ENCODE measurements at places on chromosomes 3 and 15. TPM values are rescaled to one million over a fixed set of nuclear protein-coding genes. Genes with fewer than 3 reads are reported as not detected.

DNA sequence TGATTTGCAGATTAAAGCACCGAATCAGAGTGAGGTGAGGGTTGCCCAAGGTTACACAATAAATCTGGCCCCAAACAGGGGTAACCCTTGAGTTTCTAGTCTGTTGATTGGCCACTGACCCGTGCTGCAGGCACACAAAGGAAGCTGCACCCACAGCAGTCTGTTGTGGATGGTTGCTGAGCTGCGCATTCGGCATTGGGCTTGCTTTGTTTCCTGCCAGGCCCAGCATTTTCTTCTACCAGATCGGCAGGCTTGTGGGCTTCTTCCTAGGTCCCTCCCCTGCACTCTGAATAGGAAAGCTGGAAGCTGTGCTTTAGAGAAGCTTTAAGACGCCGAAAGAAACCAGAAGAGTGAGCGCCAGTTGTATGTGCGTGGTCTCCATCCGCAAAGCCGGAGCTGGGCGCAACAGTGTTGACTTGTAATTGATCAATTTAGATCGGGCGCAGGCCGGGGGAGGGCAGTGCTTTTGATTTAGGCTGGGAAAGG lies 12.1 kb downstream of the B3GNT5 start:
- DNase-seq = no peak

DNA sequence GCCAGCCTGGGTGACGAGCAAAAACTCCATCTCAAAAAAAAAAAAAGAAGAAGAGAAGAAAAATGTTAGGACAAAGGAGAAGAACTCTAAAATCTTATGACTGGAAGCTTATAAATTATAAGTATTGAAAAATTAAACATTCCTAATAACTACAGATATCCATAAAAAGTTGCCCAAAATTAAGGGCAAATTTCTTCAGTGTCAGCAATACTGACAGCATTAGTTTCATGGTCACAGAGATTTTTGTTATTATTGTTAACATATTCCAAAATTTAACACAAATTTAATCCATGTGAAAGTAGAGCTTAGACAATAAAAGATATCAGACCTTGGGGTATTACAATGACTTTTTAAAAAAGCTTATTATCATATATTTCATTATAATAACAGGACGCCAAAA lies 74.1 kb downstream of the NR2F2 start:
- no peak for DNase-seq

- no peak for DNase-seq
Observed at GRCh38 chr15:39801641-39802309, 19.1 kb upstream of the FSIP1 start.

GRCh38 chr3:57617739-57618138 lies 20.6 kb upstream of the ARF4 start:
- no peak for DNase-seq

DNA sequence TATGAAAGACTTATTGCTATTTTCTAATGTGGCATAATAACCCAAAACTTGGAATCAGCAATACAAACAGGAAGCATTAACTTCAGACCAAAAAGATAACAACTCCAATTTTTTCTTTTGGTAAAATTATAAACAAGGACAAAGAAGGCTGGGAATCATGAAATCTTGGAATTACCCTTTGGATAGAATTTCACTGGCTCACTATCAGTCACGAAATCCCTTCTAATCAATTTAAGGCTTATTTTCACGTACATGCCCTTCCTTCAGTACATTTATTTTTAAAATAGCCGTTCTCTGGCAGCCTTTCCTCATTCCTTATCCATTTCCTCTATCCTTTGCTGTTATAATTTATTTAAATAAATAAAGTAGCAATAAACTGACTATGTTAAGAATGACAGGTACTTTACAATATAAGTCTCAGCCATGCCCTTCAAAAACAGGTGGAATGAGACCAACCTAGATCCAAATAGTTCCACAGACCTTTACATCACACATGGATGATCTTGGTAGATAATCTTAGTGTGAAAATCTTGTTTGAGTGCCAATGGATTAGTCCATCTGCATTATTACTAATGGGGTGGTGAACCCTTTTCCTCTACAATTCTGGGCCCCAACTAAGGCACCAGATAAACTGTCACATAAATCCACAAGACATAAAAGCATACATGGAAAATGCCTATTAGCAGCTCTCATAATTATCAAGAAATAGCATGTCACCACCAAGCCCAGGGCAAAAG lies 38.9 kb downstream of the ABI3BP start:
- no peak for DNase-seq

DNA sequence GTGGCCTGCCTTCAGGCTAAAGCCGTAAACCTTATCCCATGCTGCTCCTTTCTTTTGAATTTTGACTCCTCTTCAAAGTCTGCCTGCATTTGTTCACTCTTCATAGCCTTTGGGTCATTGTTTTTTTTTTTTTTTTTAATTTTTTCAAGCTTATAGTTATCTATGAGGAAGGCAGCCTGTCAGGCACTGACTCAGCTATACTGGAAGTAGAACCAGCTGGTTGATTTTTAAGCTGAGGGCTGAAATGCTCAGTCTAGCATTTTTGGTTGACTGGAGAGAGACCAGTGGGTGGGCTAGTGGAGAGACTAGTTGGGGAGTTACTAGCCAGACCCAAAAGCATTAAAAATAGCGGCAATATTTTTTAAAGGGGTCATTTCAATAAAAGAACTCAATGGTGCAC lies 44.1 kb downstream of the C3orf20 start:
- DNase-seq = no peak

GRCh38 chr15:56325186-56325585 lies 40.0 kb upstream of the TEX9 start:
- DNase-seq = no peak

GRCh38 chr3:79651536-79652065 lies 116.2 kb downstream of the ROBO1 start:
- no peak for DNase-seq

GRCh38 chr3:72265256-72266015 lies 480.5 kb upstream of the PROK2 start:
- DNase-seq = no peak

DNA sequence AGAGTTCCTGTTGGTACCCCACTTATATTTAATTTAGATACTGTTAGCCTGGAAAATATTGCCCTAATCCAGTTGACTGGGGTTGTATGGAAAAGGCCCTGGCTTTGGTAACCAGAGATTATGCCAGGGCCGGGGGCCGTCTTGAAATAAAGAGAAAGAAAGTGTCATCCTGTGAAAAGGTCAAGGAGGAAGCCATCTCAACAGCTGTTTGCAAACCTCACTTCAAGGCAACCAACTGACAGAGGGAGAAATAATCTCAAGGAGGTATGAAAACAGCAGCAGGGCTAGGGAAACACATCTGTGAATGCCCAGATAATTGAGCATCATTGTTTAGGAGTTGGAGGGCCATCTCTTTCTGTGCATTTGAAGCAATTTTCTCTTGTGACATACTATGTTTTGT lies 190.8 kb downstream of the SUCLG2 start:
- no peak for DNase-seq

GRCh38 chr3:78820542-78820941 lies 947.3 kb downstream of the ROBO1 start:
- DNase-seq = no peak

GRCh38 chr3:27615555-27615954 lies 106.6 kb downstream of the EOMES start:
- no peak for DNase-seq

- DNase-seq = no peak
Observed at GRCh38 chr3:69941439-69942176, 57.9 kb upstream of the SAMMSON start.

DNA sequence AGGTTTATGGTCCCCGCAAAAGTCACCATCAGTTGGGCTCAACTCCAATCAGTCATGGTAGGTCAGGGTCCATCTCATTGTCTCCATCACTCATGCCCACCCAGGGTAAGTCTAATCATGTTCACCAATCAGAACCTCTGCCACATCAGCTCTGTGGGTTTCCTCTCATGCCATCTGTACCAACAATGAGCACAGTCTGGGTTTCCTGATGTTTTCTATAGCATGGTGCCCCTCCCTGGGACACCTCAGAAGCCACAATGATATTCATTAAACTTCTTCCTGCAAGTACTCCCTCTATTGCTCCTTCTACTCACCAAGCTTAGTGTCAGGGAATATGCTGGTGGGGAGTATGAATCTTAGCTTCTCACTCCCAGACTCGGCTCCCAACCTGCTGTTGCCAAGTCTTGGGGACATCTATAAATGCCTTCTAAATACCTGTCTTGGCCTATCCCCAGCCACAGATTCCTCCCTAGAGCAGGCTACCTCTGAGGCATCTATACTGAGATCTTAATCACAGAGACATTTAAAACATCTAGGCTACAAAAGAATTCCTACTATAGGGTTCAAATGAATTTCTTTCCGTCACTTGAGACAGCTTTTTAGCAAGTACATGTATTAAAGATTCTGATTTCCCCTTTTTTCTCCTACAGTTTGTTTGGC lies 5.0 kb upstream of the CCR2 start:
- DNase-seq = no peak

DNA sequence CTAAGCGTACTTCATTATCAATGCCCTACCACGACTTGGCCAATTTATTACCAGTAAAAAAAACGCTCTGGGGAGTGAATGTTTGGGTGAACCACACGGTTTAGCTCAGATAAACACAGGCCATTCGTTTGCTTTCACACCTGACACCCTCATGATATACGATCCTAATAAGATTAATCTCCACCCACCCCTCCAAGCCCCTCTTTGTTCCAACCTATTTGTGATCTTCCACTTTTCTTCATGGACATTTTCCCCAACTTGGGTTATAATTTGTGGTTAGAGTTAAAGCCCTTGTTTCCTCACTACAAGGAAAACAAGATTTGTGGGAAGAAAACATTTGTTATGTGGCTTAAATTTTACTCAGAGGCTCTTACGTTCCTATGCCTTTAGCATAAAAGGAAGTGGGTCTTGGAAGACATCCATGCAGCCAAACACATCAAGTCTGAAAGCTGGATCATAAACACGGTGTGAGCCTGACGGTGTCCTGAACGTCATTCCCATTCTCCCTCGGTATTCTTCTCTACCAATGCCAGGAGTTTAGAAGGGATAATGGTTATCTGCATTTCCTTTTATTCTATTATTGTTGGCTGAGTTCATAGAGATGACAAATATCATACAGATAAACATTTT lies 518.9 kb downstream of the NR2F2 start:
- no peak for DNase-seq

DNA sequence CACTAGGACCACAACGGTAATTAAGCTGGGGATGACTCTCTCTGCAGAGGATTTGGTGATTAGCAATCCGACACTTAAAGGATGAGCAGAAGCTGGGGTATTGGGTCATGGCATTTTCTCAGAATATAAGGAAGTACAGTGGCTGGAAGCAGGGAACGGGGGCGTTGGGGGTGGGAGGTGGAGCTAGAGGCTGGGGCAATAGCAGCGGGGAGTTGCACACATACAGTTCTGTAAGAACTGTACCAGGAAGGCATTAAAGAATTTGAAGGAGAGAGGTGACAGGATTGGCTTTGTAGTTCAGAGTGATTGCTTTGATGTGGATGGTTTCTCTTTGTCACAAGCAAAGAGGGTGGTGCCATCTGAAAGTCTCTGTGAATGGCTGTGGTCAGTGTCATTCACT lies 28.2 kb downstream of the PSMD6 start:
- no peak for DNase-seq

DNA sequence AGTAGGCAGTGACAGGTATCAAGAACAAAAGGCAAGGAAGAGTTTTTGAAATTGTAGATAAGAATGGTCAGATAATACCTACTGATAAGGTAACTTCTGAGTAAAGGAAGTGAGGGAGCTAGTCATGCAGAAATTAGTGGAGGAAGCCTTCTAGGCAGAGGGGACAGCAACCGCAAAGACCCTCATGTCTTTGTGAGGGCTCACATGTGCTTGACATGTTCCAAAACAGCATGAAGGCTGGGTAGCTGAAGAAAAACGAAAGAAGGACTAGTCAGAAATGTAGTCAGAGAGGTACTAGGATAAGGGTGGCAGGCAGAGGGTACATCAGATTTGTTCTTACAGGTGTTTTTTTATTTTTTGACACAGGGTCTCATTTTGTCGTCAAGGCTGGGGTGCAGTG lies 5.3 kb downstream of the SIN3A start:
- no peak for DNase-seq

DNA sequence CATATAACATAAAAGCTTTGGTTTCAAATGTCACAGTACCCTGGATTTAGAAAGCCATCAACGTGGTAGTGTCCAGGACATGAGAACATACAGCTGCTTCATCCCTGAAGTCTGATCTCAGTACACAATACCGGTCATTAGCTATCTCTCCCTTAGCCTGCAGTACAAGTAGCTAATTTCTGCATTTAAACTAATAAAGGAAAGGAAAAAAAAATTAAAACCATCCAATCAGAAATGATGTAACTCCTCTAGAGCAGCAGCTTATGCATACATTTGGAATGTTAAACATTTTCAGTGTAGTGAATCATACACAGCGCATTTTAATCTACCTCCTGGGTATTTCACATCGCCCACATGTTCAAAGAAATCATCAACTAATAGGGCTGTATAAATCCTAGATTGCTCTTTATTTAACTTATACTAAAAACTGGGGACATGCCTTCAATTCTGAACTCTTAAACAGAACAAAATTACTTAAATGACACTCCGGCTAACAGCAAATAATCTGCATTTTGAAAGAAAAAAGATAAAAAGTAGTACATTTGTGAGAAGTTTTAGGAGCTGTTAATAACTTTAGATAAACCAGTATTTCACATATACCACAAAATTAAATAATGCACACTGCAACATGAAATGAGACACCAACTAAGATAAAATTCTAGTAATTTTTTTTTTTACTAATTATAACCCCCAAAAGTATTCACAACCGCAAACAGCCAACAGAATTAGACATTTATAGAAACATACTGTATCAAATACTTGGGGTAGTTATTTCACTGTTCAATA lies 3.7 kb downstream of the IGF2BP2 start:
- no peak for DNase-seq

DNA sequence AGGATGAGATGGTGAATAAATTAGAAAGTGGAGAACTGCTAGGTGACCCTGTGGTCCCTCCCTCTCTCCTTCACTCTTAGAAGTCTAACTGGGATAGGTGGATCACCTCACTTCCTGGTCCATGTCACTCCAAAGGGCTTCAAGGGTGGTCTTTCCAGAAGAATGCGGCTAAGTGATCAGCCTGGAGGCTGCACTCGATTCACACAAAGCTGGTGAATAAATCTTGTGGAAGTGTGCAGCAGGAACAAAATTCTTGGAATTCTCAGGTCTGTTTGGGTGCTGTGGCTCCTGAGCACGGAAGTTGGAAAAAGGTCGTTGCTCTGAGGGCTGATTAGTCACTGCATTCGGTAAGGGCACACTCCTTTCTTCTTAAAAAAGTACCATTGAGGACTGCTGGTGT lies 46.3 kb downstream of the GASK1A start:
- no peak for DNase-seq

- DNase-seq = no peak
Observed at GRCh38 chr3:171770689-171771620, 39.3 kb downstream of the PLD1 start.

KBTBD13 gene
- not detected for total RNA-seq

WDR93 gene
- total RNA-seq = 0.27 TPM

ERICH6 gene
- not detected for total RNA-seq

SLC6A11 gene
- total RNA-seq = under 0.01 TPM

SPSB4 gene
- 0.27 TPM for total RNA-seq

SHC4 gene
- 0.81 TPM for total RNA-seq
